GM13976 (cell line): ENCODE measurements at places on chromosomes 12 and 14.

GRCh38 chr12:82694970-82695369 lies 8.3 kb downstream of the TMTC2 start:
- DNase-seq: no peak

DNA sequence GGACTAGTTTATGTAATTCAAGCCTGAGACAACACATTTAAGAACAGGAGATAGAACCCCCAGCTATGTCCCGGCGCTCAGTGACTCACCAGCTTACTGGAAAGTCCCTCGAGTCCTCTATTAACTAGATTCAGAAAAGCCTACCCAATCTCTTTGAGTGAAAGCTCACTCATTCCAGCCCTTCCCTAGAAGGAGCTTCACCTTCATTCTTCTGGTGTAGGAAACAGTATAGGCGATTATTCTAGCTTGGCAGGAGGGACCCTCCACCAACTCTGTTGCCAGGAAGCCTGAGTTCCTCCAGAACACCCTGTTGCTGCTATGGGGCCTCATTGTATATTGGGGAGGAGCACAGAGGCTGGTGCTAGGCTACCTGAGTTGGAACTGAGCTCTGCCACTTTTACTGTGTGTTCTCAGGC lies 57.2 kb upstream of the AEBP2 start:
- peak; percentile 69 for DNase-seq

- DNase-seq: peak; percentile 48
Observed at GRCh38 chr12:9741726-9742125, 8.8 kb upstream of the CLECL1 start.

DNA sequence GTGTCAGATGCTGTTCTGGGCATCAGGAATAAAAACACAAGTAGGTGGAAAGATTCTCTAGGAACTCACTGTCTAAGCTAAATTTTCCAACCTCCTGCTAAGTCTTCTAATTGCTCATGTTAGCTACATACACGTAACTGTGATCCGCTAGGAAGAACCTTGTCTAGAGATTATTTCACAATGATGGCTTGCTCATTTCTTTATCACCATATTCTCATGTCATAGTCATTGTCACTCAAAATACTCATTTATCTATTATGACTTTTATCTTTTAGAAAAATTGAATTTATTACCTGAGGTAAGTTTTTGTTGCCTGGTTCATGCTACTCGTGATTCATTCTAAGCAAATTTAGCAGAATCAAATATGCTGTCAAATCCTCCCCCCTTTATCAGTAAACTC lies 1402.4 kb upstream of the FLRT2 start:
- DNase-seq: no peak

DNA sequence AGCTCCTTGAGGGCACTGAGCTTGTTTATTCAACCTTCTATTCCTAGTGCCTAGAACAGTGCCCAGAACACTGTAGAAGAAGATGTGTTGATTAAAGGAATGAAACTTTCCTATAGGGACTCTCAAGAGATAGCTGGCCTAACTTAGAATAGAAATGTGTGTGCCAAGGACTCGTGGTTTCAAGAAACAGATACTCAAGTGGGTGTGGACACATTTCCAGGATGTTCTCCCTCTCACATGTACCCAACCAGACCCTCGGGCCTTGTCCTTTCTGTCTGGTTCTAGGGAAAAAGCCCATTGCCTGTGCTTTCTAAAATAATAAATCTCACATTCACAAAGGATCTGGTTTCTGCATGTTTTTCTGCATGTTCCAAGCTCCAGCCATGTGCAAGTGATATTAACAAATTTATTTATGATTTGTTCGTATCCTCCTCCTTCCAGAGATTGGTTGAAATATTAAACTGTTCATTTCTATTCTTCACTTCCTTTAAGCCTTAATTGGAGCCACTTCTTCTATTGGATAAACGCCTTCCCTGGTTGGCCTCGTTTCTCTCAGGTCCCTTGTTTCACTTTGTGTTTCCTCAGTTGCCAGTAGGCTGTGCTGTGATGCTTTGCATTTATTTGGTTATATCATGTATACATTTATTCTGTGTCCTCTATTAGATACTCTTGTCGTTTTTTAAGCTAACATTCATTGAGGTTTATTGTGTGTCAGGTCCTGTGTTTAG lies 89.8 kb downstream of the CRADD start:
- DNase-seq: peak; percentile 57

DNA sequence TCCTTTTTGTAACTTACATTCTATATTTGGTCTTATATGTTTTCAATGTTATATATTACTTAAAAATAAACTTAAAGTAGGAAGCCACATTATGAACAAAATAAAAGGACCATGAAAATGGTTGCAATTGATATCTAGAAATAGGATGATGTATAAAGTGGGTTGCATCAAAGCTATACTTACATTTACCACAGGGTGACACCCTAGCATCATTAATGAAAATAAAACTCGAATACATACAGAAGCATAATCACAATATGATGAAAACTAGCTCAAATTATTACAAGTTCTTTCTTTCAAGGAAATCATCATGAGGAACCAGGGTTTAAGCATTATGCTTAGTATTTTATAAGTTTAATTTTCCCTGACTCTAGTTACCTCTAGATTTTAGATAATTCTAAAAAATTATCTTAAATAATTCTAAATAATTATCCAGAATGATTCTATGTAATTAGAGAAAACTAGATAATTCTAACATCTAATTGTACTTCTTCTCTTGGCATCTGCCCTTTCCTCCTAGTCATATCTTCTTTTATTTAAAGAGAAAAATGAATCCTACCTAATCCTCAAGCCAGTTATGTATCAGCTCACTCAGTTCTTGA lies 31.2 kb downstream of the TAS2R7 start:
- peak; percentile 13 for DNase-seq

- no peak for DNase-seq
Observed at GRCh38 chr12:23945249-23945648, 4.2 kb downstream of the SOX5 start.

- DNase-seq: no peak
Observed at GRCh38 chr12:42490261-42490842, 99.2 kb downstream of the PRICKLE1 start.

- peak; percentile 51 for DNase-seq
Observed at GRCh38 chr14:80996049-80996901, 40.9 kb downstream of the TSHR start.

- no peak for DNase-seq
Observed at GRCh38 chr12:89344043-89344861, 8.0 kb downstream of the DUSP6 start.

- DNase-seq: no peak
Observed at GRCh38 chr12:54998958-54999510, 14.5 kb upstream of the TESPA1 start.

- no peak for DNase-seq
Observed at GRCh38 chr12:76746516-76746915, 17.4 kb upstream of the ZDHHC17 start.

DNA sequence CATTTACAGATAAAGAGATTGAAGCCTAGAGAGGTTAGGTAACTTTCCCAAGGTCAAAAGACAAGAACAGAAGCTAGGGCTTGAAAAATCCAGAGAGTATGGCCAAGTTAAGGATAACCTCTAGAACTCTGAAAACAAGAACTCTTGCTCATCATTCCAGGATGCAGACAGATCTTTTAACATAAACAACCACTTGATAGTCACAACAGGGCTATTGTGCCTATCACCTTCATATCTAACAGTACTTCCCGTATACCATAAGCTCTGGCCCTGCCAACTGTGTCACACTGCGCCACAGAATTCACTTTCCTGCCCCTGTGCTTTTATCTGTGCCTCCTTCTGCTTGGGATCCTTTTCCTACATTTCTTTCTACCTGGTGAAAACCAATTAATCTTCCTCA lies 18.2 kb downstream of the ERP29 start:
- DNase-seq: no peak

DNA sequence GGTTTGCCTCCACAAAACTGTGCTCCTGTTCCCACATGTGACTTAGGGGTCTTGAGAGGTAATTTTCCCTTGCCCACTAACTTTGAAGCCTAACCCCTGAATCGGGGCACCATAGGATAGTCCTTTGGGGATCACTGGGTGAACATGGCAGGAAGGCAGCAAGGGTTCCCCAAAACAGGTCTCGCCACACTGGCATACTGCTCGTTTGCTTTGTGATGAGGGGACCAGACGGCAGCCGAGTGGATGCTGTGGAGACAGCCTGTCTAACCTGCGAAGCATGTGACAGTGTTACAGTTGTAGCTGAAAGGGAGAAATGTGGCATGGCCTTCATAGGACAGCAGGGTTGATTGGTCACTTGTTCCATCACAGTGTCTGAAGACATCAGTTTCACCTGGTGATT lies 42.4 kb downstream of the UBE3B start:
- DNase-seq: no peak

DNA sequence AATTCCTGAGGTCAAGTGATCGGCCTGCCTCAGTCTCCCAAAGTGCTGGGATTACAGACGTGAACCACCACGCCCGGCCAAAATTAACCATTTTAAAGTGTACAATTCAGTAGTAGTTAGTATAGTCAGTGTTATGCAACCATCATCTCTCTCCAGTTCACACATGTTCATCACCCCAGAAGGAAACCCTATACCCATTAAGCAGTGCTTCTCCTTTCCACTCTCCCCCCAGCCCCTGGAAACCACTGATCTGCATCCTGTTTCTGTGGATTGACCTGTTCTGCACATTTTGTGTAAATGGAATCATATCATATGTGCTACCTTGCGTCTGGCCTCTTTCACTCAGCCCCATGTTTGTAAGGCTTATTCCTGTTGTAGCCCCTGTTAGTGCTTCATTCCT lies 52.2 kb downstream of the PHETA1 start:
- no peak for DNase-seq

GRCh38 chr12:72677139-72677538 lies 405.0 kb downstream of the TRHDE start:
- DNase-seq: no peak

GRCh38 chr14:74846968-74847665 lies 28.8 kb downstream of the PROX2 start:
- no peak for DNase-seq

- DNase-seq: no peak
Observed at GRCh38 chr12:78002878-78003277, 172.2 kb downstream of the NAV3 start.

- DNase-seq: no peak
Observed at GRCh38 chr12:96526110-96526509, 36.7 kb downstream of the CFAP54 start.

DNA sequence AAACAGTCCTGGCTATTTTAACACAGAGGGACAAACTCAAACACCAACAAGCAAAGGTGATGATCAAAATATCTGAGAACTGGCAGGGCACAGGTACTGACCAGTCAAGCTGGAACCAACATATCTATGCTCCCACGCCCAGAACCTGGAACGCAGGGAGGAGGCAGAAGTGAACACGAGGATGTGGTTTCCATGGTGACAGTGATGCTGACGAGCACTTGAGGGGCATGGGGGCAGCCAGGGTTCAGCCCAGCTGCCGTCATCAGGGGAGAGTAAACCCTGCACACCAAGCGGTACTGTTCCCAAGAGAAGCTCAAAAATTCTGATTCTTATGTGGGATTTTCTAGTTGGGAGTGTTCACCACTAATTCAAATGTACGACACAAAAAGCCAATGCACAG lies 113.6 kb upstream of the SFSWAP start:
- DNase-seq: no peak

- DNase-seq: no peak
Observed at GRCh38 chr12:95368931-95369330, 105.0 kb upstream of the METAP2 start.

- DNase-seq: no peak
Observed at GRCh38 chr14:74510223-74510931, 16.8 kb downstream of the ISCA2 start.

DNA sequence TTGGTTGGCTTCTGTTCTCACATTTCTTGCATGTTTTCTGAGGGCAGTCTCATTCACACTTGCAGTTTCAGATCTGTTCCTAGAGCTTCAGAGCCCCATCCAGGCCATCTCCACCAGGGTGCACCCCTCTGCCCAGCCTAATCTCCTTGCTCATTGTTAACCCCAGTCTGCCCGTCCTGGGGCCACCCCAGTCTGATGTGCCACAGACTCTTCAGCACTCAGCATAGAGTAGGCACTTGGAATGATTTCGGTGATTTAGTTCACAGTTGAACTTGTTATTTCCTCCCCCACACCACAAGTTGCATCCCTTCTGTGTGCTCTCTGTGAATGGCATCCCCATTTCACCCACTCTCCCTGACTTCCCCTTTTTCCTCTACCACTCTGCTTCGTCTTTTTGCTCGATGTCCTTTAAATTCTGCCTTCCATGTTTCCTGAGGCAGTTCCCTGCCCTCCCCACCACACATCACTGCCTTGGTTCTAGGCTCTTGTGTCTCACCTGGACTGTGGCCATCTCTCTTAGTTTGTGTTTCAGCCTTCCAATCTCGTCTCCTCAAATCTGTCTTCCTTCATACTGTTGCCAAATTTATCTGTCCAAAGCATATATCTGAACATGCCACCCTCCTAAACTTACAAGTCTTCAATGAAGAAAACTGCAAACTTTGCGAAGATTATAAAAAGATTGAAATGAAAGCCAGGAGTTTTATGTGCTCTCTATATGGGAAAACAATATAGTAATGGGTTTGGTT lies 41.5 kb downstream of the ANO6 start:
- DNase-seq: peak; percentile 47

DNA sequence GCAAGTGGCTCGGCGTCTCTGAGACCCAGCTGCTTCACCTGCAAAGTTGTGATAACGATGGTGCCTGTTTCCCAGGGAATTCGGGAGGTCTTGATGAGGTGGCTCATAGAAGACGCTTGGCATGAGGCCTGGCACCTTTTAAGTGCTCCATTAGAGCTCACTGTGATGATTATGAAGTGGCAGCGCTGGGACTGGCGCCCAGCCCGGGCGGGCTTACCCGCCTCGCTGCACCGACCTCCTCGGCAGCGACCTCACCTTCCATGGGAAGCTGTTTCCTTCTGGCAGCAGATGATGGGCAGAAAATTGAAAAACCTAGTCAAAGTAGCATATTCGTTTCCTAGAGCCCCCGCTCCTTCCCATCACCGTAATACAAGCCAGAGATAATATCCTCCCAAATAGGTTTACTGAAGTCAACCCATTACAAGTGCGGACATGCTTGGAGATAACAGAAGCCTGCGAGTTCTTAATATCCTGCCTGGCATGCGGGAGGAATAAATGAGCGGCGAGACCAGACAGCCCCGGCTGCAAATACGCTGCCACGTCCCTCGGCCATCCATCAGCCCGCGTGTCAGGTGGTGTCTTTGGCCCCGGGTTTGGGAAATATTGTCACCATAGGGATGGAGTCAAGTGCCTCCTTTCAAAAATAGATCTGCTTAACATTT lies 35.2 kb upstream of the DLK1 start:
- no peak for DNase-seq

- DNase-seq: no peak
Observed at GRCh38 chr12:28601570-28602058, 411.4 kb downstream of the CCDC91 start.

DNA sequence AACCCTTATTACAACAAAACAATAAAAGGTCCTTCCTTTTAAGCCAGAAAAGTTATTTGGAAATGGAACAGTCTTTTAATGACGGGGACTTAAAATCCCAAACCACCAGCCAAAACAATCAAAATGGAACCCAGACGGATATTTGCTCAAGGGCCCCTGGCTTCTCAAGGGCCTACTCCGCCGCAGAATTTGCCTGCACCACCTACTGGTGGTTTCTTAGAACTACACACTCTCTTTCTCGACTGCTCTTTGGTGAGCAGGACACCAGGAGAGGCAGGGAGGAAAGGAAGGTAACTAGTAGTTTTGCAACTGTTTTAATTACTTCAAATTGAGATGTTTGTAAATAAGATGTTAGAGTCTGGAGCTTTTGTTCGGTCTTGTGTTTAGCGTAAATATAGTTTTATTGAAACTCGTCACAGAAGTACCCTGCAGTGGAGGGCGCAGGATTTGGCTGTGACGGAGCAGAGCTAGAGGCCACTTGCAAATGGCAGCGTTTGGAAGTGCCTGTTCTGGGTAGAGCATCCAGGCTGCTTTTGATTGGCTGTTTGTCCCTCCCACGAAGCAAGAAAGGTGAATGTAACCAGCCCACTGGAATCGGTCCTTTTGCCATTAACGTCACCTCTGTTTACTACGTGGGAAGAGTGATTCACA lies 238.5 kb downstream of the CACNA1C start:
- DNase-seq: peak; percentile 78
